ENCODE measurements at places on chromosomes 2 and 18. TPM values are rescaled to one million over a fixed set of nuclear protein-coding genes. Genes with fewer than 3 reads are reported as not detected.

Gene LBX2
- 5.6 TPM for total RNA-seq

Gene CLEC4F
- total RNA-seq, result not detected

GRCh38 chr2:47083886-47084687 is 71.0 kb downstream of the STPG4 start:
- DNase-seq, result no peak

DNA sequence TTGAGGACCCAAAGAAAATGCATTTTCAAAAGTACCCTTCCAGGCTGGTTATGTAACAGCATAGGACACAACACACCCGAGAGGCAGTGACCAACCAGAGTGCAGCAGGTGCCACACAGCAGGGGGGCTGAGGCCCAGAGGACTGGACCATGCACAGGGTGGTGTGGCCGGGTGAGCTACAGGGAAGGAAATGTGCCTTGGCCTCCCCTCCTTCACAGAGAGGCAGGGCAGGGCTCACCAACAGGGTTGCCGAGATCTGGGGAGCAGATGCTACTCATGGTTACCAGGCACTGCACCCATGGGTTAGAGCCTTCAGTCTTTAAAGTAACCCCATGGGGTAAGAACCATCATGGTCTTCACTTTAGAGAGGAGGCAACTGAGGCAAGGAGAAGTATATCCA is 158.4 kb downstream of the MSH2 start:
- DNase-seq, result no peak

DNA sequence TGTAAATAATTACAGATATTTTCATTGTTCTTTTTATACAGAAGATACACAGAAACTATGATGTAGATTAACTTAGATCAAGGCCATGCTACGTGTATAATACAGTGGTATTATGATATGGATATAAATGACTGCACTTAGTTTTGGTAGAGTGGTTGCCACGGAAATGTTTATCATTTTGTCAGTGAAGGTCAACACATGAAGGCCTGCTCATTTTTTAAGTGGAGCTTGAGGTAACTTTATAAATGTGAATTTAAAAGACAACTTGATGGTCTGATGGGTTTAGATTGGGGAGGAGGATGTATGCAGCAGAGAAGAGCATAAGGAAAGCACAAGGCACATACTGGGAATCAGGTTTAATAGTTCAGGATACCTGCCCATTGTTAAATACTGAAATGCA is 14.4 kb upstream of the BBS5 start:
- DNase-seq, result no peak

Gene GPAT2
- total RNA-seq, result 15.8 TPM

Gene CIB4
- not detected for total RNA-seq

- no peak for DNase-seq
Observed at GRCh38 chr18:8882632-8883408, 177.5 kb downstream of the MTCL1 start.

GRCh38 chr2:128490321-128490720 is 171.7 kb upstream of the HS6ST1 start:
- no peak for DNase-seq

Gene VIL1
- not detected for total RNA-seq

DNA sequence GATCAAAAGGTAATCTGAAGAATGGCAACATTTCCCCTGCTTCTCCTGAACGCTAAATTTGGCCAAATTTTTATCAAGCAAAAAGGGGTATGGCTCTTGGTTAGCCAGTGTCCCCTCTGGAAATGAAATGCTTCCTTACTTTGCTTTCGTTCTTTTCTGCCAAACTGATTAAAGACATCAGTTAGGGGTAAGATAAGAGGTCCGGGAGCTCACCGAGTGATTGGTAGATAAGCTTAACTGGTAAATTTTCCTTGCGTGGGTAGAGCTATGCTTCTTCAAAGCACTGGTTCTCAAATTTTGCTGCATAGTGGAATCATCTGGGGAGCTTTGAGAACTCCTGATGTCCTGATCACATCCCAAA is 62.7 kb upstream of the MAPRE2 start:
- no peak for DNase-seq

DNA sequence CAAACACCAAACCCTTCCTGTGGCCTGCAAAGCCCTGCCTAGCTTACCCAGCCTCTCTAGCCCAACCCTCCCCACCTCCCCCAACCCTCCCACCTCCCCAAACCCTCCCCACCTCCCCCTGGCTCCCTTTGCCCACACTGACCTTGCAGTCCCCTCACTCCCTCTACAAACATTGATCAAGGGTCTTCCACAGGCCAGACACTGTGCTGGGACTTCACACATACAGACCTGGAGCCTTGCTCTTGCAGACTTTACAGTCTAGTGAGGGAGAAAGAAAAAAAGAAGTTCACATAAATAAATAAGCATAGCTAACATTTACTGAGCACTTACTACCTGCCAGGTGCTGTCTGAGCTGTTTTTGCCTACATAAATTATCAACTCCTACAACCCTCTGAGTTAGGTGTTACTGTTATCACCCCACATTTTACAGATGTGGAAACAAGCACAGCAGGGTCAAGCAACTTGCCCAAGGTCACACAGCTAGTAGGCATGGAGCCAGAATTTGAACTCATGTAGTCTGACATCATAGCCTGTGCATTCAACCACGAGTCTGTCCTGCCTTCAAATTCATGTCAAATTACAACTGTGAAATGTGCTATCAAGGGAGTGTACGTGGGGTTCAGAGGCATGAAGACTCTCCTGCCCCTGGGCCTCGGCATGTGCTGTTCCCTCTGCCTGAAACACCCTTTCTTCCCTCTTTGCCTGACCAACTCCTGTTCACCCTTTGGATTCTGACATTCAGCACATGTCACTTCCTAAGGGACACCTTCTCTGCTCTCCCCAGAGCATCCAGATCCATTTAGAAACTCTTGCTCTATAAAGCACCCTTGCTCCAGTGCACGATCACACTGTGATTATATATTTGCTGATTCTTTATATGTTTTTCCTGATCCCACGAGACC is 209.9 kb downstream of the TNS1 start:
- DNase-seq, result no peak

Gene GCKR
- total RNA-seq, result 1.1 TPM

Gene TLX2
- total RNA-seq, result not detected

Gene WNT6
- 0.24 TPM for total RNA-seq

DNA sequence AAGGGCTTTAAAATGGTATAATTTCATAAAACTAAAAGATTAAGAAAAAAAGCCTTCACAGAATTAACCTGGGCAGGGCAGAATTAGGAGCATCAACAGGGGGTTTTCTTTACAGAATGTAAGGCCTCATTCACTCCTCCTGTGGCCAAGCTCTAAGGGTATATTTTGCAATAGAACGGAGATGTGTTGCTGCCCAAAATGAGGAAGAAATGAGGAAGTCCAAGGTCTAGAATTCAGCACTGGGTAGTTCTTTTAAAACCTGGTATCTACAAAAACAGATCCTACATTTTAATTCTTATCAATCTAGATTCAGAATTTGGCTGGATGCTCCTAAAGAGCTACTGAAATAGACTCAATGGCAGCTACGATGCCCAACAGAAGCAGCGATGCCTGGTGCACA is 101.8 kb downstream of the AKAIN1 start:
- DNase-seq, result no peak

Gene DES
- 185 TPM for total RNA-seq

Gene RFTN2
- 9.8 TPM for total RNA-seq

- no peak for DNase-seq
Observed at GRCh38 chr2:232263295-232263694, 115.3 kb upstream of the ALPP start.

- no peak for DNase-seq
Observed at GRCh38 chr2:43676322-43677050, at the start of gene C1GALT1C1L. C1GALT1C1L (minus strand) TSS chr2:43676429; CDS start chr2:43676322, 107 bp downstream.

GRCh38 chr18:77765468-77765867 is 515.8 kb downstream of the GALR1 start:
- no peak for DNase-seq

GRCh38 chr2:85388878-85389538 is 21.2 kb downstream of the CAPG start:
- no peak for DNase-seq

- DNase-seq, result no peak
Observed at GRCh38 chr18:36189486-36189885, 2.2 kb downstream of the MOCOS start.

DNA sequence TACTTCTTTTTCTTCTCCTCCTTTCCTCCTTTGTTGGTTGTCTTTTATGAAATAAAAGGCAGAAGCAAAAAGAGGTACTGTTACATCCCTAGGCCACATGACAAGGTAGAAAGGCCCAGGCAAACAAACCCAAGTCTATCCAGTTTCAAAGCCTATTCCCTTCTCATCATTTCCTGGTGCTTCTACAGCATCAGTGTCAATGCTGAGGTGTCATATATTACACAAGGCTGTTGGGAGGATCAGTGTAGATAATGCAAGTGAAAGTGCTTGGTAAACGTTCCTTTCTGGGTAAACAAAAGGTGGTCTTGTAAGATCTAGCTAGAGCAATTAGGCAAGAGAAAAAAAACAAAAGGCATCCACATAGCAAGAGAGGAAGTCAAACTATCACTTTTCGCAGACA is 64.9 kb downstream of the EVA1A start:
- no peak for DNase-seq

GRCh38 chr2:88066543-88066942 is 1.1 kb upstream of the SMYD1 start:
- no peak for DNase-seq

Gene ZFP36L2
- 96.7 TPM for total RNA-seq

Gene HS6ST1
- 21.1 TPM for total RNA-seq

Gene LGALSL
- 7.8 TPM for total RNA-seq

Gene RGPD4
- not detected for total RNA-seq

Data from omental fat pad (tissue), 4 donors.